Neural crest cell (in vitro differentiated cells): ENCODE measurements at places on chromosomes 12 and 14. TPM values are rescaled to one million over a fixed set of nuclear protein-coding genes. Genes with fewer than 3 reads are reported as not detected.

The GYS2 gene
- total RNA-seq, result not detected in 2 replicates

DNA sequence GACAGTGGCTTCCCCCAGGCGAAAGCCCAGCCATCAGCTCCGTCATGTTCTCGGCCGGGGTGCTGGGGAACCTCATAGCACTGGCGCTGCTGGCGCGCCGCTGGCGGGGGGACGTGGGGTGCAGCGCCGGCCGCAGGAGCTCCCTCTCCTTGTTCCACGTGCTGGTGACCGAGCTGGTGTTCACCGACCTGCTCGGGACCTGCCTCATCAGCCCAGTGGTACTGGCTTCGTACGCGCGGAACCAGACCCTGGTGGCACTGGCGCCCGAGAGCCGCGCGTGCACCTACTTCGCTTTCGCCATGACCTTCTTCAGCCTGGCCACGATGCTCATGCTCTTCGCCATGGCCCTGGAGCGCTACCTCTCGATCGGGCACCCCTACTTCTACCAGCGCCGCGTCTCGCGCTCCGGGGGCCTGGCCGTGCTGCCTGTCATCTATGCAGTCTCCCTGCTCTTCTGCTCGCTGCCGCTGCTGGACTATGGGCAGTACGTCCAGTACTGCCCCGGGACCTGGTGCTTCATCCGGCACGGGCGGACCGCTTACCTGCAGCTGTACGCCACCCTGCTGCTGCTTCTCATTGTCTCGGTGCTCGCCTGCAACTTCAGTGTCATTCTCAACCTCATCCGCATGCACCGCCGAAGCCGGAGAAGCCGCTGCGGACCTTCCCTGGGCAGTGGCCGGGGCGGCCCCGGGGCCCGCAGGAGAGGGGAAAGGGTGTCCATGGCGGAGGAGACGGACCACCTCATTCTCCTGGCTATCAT is 663 bp downstream of the PTGER2 start:
- peaks cover 90% of the 10 kb centered on the region for H3K27me3 ChIP-seq
- peak overlapping the region; percentile 83 for H3K4me3 ChIP-seq
- H3K4me1 ChIP-seq, result peaks cover 18% of the 10 kb centered on the region
- H3K27ac ChIP-seq, result no peak overlapping the region

- H3K27ac ChIP-seq, result no peak overlapping the region
- no peaks in the 10 kb centered on the region for H3K27me3 ChIP-seq
- no peak for DNase-seq
- no peak overlapping the region for H3K4me3 ChIP-seq
- H3K4me1 ChIP-seq, result peaks cover 5% of the 10 kb centered on the region
Observed at GRCh38 chr12:1781772-1782171, 38.6 kb upstream of the LRTM2 start.

DNA sequence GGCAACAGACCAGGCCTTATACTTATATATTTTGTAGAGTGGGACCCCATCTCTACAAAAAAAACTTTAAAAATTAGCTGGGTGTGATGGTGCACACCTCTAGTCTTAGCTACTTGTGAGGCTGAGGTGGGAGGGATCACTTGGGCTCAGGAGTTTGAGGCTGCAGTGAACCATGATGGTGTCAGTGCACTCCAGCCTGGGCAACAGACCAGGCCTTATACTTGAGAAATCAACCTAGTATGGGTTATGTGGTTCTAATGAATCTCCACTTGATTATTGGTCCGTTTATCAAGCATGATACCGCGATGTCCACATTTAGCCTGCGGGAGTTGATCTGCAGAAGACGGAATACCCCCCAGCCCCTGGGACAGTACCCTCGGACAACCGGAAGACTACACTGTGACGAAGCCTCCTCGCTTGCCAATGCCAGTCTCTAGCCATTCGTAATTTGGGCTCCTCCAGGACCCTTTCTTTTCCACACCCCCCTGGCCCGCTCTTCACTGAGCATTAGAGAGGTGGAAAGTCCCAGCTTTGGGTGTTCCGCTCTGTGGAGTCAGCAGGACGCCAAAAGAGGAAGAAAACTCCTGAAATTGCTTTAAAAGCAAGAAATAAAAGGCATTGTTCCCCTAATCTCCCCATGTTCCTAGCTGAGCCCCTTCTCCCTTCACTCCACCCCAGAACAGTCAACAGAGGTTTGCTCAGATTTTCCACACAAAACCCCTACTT is 19.4 kb downstream of the LTBP2 start:
- H3K4me3 ChIP-seq, result no peak overlapping the region
- no peaks in the 10 kb centered on the region for H3K27me3 ChIP-seq
- H3K27ac ChIP-seq, result peak overlapping the region; percentile 43
- H3K36me3 ChIP-seq, result no peaks in the 10 kb centered on the region
- H3K4me1 ChIP-seq, result peaks cover 19% of the 10 kb centered on the region
- DNase-seq, result no peak

The CCDC184 gene
- total RNA-seq, result 12.6 and 12.8 TPM in 2 replicates

- H3K27ac ChIP-seq, result no peak overlapping the region
- H3K4me3 ChIP-seq, result no peak overlapping the region
- no peak for DNase-seq
Observed at GRCh38 chr12:102946042-102946441, 11.4 kb upstream of the ASCL1 start.

The C12orf42 gene
- total RNA-seq, result not detected in 2 replicates

DNA sequence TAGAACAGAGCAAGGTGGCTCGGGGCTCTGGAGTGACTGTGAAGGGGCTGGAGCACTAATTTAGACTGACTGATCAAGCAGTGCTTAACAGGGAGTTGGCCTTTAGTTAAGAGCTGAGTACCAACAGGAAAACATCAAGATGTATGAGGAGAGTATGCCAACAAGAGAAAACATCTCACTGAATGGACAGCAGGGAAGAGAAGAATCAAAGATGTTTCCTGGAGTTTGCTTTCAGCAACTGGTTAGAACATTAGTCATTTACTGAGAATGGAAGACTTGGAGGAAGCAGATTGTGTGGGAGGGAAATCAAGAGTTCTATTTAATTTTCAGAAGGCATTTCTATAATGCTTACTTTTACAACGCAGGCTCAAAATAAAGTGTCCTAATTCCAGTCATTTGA is 259.3 kb downstream of the ADAMTS20 start:
- no peak overlapping the region for H3K27ac ChIP-seq
- peaks cover 26% of the 10 kb centered on the region for H3K4me1 ChIP-seq
- no peak for DNase-seq

- no peaks in the 10 kb centered on the region for H3K4me1 ChIP-seq
- DNase-seq, result no peak
- H3K4me3 ChIP-seq, result no peak overlapping the region
- H3K36me3 ChIP-seq, result no peaks in the 10 kb centered on the region
- H3K27me3 ChIP-seq, result no peaks in the 10 kb centered on the region
Observed at GRCh38 chr12:28586481-28586880, 396.2 kb downstream of the CCDC91 start.

The SSTR1 gene
- not detected in 2 replicates for total RNA-seq

DNA sequence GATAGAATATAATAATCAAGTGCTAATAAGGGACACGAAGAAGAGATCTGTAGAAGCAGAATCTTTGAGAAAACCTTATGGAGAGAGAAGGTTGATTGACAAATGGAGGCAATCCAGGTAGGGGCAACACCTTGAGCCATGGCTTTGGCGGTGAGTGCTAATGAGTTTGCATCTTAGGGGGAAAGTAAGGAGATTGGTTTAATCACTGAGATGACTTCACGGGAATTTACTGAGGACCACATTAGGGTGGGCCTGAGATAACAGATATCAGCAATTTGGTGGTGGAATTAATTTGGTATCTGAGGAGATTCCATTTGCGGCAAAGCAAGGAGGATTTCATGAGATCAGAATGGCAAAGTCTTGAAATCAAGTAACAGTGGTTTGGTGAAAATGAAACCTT is 1.8 kb upstream of the LARP4 start:
- no peak overlapping the region for H3K27ac ChIP-seq
- no peaks in the 10 kb centered on the region for H3K36me3 ChIP-seq
- DNase-seq, result no peak
- peak overlapping the region; percentile 74 for H3K4me3 ChIP-seq

The SMIM41 gene
- total RNA-seq, result not detected in 2 replicates

DNA sequence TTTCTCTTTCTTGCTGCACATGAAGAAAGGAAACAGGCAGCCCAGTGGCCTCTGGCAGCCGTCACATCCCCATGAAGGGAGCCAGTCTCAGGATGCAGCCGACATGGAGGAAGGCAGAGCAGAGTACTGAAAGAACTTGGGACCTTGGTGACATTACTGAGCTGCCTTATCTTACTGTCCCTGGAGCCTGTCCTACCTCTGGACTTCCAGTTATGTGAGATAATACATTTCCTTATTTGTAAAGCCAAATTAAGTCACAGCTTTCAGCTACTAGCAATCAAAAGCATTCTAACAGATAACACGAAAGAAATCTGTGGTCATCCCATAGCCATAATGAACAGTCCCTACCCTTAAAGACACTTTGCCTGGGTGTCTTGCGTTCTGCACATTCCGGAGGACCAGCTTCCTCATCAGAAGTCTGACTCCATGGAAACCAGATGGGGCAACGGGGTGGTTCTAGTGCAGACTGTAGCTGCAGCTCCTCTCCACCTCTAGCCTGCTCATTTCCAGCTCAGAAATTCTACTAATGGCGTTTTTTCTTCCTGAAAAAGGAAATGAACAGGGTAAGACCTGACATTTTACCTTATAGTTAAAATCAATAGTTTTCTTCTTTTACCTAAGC is 7.8 kb upstream of the EGLN3 start:
- peaks cover 11% of the 10 kb centered on the region for H3K4me1 ChIP-seq
- DNase-seq, result no peak
- H3K27ac ChIP-seq, result no peak overlapping the region

DNA sequence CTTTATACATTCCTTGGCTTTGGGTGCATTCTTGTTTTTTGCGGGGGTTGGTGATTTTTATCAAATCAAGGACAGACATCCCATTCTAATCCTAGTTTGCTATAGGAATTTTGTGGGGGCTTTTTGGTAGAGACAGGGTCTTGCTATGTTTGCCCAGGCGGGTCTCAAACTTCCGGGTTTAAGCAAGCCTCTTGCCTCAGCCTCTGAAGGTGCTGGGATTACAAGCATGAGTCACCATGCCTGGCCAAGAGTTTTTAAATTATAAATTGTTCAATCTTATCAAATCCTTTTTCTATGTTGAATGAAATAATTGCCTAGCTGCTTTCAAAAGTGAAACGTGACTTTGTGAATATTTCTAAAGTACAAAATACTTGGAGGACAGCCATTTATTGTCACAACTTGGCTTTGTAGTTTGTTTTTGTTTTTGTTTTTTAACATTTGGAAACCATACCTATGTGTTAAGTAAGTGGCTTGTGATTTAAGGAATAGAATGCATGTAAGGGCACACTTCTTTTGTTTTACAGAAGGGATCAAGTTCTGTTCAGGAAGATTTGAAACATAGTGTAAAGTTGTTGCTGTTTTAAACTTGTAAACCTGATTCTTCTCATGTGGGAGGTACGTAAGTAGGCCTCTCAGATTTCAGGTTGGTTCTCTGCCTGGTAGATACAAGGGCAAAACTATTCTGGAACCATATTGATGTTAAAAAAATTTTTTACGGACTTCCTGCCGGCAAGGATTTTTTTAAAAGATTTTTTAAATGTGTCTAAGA is 13.4 kb downstream of the MARK3 start:
- no peaks in the 10 kb centered on the region for H3K27me3 ChIP-seq
- no peak for DNase-seq
- H3K4me3 ChIP-seq, result no peak overlapping the region
- no peak overlapping the region for H3K27ac ChIP-seq

The TAS2R8 gene
- not detected in 2 replicates for total RNA-seq

The ANKRD33 gene
- total RNA-seq, result not detected in 2 replicates

DNA sequence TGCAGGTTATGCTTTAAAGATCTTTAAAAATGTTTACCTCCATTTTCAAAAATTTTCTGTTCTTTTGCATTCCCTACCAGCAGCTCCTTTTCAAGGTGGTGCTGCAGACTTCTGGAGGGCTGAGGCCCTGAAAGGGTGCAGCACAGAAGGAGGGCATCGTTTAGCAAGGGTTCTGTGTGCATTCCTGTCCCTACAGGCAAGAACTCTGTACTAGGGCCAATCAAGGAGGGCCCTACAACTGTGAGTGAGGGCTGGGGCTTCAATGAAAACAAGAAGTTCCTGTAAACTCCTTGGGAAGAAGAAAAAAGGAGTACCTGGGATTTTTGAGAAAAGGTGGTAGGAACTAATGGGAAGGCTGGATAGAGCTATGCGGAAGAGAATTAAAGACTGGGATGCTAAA is 50.7 kb upstream of the CSRP2 start:
- no peaks in the 10 kb centered on the region for H3K36me3 ChIP-seq
- H3K4me3 ChIP-seq, result no peak overlapping the region
- H3K27me3 ChIP-seq, result peaks cover 9% of the 10 kb centered on the region
- H3K27ac ChIP-seq, result no peak overlapping the region
- no peak for DNase-seq

The GPRC5D gene
- total RNA-seq, result not detected in 2 replicates
